ENCODE measurements at places on chromosomes 16 and 17. TPM values are rescaled to one million over a fixed set of nuclear protein-coding genes. Genes with fewer than 3 reads are reported as not detected.

- peaks cover 20% of the 10 kb centered on the region for H3K36me3 ChIP-seq
- H3K4me3 ChIP-seq, result no peak overlapping the region
- no peaks in the 10 kb centered on the region for H3K27me3 ChIP-seq
Observed at GRCh38 chr17:29905086-29905878, 24.7 kb downstream of the SSH2 start.

- DNase-seq, result no peak
- H3K36me3 ChIP-seq, result no peaks in the 10 kb centered on the region
- peak overlapping the region; percentile 70 for H3K4me3 ChIP-seq
- H3K27ac ChIP-seq, result peak overlapping the region; percentile 81
- peaks cover 21% of the 10 kb centered on the region for H3K4me1 ChIP-seq
- H3K27me3 ChIP-seq, result peaks cover 10% of the 10 kb centered on the region
Observed at GRCh38 chr16:68470461-68471150, 22.3 kb upstream of the SMPD3 start.

- no peak overlapping the region for H3K4me3 ChIP-seq
- peaks cover 20% of the 10 kb centered on the region for H3K4me1 ChIP-seq
- H3K36me3 ChIP-seq, result peaks cover 4% of the 10 kb centered on the region
- peak overlapping the region; percentile 84 for H3K27ac ChIP-seq
- H3K27me3 ChIP-seq, result no peaks in the 10 kb centered on the region
Observed at GRCh38 chr16:19805459-19806162, 79.0 kb downstream of the GPRC5B start.

DNA sequence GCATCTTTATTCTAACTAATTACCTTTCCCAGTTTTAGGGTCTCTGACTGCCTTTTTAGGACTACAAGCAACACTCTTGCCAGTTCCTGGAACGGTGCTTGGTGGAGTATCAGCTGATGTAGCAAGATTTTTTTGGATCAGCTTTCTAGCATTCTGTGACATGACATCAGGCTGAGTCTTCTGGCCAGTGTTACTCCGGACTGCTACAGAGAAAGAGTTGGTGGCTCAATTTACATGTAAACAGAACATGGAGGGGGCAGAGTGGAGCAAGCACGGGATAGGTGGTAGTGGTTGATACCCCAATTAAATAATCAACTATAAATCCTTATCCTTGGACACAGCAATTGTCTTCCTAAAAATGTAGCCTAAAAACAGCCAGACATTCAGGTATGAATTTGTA, 10.6 kb upstream of the ARL6IP1 start:
- H3K4me3 ChIP-seq, result no peak overlapping the region
- H3K27ac ChIP-seq, result no peak overlapping the region
- H3K4me1 ChIP-seq, result no peaks in the 10 kb centered on the region
- DNase-seq, result no peak

DNA sequence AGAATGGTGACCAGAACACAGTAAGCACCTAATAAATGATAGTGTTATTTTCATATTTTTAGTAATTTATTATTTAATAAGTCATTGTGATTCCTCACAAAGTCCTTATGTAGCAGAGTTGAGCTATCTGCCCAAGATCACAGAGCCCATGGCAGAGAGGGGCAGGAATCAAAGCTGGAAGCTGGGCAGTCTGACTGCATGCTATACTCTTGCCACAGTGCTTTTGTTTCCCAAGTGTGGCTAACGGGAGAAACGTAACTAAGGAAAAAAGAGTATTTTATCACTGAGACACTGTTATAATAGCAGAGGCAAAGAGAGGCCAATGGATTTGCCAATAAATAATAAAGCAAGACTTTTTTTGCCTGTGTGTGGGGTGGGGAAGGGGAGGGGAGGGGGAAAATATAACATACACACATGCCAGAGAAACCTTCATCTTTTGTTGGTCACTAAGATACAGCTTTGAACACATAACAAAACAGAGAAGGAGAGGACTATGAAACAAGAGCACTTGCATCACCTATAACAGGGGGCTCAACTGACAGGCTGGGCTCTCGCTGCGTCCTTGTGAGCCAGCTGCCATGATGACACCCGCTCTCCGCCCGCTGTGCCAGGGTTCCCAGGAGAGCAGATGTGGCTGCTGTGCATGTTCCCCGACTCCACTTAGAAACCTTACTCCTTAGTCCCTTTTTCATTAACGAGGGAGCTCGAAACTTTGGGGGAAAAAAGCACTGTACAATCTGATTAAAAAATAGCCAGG, 10.1 kb downstream of the CSNK2A2 start:
- H3K27ac ChIP-seq, result no peak overlapping the region
- H3K27me3 ChIP-seq, result no peaks in the 10 kb centered on the region
- peaks cover 20% of the 10 kb centered on the region for H3K4me1 ChIP-seq
- no peak overlapping the region for H3K4me3 ChIP-seq
- DNase-seq, result no peak

Gene CETP
- not detected for total RNA-seq

DNA sequence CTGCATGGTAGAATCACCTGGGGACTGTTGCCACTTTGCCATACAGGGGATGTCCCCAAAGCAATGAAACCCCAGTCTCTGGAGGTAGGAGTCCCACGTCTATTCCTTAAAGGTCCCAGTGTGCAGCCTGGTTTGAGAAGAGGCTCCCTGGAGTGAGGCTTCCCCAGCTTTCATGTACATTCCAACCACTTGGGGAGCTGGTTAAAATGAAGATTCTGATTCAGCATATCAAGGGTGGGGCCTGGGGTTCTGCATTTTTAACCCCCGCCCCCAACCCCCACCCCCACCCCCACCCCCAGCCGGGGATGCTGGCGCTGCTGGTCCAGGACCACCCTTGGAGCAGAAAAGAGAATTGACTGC, 241.2 kb downstream of the FOXL1 start:
- H3K4me1 ChIP-seq, result no peaks in the 10 kb centered on the region
- H3K36me3 ChIP-seq, result no peaks in the 10 kb centered on the region
- no peak for DNase-seq
- no peak overlapping the region for H3K4me3 ChIP-seq

Gene NLRC3
- 19.1 TPM for total RNA-seq

DNA sequence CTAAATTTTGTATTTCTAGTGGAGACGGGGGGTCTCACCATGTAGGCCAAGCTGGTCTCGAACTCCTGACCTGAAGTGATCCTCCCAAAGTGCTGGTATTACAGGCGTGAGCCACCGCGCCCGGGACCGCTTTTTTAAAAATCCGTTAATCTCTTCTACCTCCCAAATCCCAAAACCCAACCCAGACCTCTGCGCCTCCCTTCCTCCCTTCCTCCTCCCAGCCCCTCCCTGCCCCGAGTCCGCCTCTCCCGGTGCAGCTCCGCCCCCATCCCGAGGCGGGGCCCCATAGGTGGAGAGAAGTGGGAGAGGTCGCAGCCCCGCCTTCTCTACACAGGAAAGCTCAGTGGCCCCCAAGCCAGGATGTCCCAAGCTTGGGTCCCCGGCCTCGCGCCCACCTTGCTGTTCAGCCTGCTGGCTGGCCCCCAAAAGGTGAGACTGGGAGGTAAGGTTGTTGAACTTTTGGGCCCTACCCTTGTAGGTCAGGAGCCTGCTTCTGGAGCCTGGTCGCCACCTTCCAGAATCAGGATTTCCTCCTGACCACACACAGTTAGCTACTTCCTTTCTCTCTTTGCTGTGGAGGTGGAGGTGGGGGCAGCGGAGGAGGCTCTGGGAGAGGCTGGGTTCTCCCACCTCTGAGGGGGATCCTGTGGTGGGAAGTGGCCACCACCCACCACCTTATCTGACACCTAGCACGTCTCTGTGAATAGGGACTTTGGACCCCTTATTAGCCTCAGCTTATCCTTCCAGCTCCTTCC, at the start of gene TMEM92:
TSS of gene TMEM92 (plus strand) at position 325 of the 755 bp plus-strand sequence. CDS start at position 361, 36 bp downstream.
- H3K4me3 ChIP-seq, result peak within 1 kb of the TSS; percentile 60
- peak; percentile 77 for DNase-seq
- no peaks in the 10 kb centered on the region for H3K36me3 ChIP-seq
- H3K27ac ChIP-seq, result no peak within 1 kb of the TSS

DNA sequence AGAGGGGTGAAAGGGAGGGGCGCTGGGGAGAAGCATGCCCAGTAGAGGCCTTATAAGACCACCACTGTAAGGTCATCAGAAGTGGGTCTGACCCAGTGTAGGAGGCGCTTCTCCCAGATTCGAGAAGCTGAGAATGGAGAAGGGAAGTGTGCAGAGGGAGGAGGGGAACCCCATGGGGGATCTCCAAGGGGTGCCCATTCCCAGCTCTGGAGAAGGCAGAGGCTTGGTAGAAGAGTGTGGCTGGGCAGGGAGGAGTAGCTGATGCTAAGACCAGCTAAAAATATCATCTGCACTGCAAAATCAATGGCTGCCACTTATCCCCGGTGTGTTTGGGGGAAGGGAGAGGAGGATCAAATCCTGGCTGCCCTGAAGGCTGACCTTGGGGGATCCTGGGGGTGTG, 7.2 kb downstream of the NGFR start:
- no peak overlapping the region for H3K27ac ChIP-seq
- H3K4me1 ChIP-seq, result peaks cover 2% of the 10 kb centered on the region
- peaks cover 53% of the 10 kb centered on the region for H3K27me3 ChIP-seq
- H3K36me3 ChIP-seq, result no peaks in the 10 kb centered on the region
- no peak overlapping the region for H3K4me3 ChIP-seq

Gene VASN
- 0.16 TPM for total RNA-seq

- no peak for DNase-seq
- peaks cover 40% of the 10 kb centered on the region for H3K36me3 ChIP-seq
- no peaks in the 10 kb centered on the region for H3K27me3 ChIP-seq
- peaks cover 4% of the 10 kb centered on the region for H3K4me1 ChIP-seq
- no peak overlapping the region for H3K27ac ChIP-seq
Observed at GRCh38 chr17:2438823-2439222, 38.0 kb upstream of the MNT start.

DNA sequence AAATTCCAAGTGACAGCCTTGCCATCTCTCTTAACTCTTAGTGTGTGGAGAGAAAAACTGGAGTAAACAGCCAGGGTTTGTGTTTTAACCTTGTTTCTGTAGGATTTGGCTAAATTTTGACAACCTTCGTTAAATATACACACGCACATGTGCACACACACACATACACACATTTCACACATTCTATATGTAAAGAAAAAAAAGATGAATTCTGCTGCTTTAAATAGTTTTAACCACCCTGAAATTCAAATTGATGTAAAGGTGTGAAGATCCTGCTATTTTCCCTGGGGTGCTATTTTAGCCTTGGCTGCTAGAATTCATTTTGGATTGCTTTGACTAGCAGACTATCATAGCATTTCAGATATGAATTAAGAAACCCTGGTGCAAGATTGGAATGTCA, 191.9 kb downstream of the FTO start:
- DNase-seq, result no peak
- H3K27ac ChIP-seq, result no peak overlapping the region
- H3K36me3 ChIP-seq, result peaks cover 2% of the 10 kb centered on the region
- peaks cover 34% of the 10 kb centered on the region for H3K4me1 ChIP-seq

DNA sequence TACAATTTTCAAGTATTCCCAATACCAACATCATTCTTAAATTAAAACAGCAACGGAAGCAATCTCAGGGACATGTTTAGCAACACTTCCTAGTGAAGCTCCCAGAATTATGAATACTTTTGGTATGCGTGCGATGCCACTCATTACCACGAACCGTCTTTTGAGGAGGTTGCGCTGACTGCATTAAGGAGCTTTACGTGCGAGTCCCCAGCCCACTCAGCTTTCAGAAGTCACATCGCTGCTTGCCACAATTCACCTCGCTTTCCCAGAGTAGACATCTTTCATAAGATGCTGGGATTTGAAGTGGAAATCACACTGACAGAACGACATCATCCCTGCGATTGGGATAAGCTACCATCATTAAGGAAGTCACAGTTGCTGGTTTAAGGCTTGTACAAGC, 441.6 kb upstream of the HSBP1 start:
- H3K4me1 ChIP-seq, result no peaks in the 10 kb centered on the region
- no peak for DNase-seq
- no peaks in the 10 kb centered on the region for H3K36me3 ChIP-seq
- no peaks in the 10 kb centered on the region for H3K27me3 ChIP-seq

GRCh38 chr16:12721841-12722421, 81.8 kb downstream of the CPPED1 start:
- H3K4me3 ChIP-seq, result no peak overlapping the region
- no peak overlapping the region for H3K27ac ChIP-seq
- no peaks in the 10 kb centered on the region for H3K27me3 ChIP-seq
- H3K36me3 ChIP-seq, result peaks cover 2% of the 10 kb centered on the region
- DNase-seq, result no peak

- peak; percentile 97 for DNase-seq
- H3K27me3 ChIP-seq, result no peaks in the 10 kb centered on the region
- peak overlapping the region; percentile 97 for H3K27ac ChIP-seq
- H3K4me1 ChIP-seq, result peaks cover 44% of the 10 kb centered on the region
- H3K4me3 ChIP-seq, result peak overlapping the region; percentile 93
- peaks cover 46% of the 10 kb centered on the region for H3K36me3 ChIP-seq
Observed at GRCh38 chr17:77088455-77089123, 52.2 kb upstream of the SEC14L1 start.

- H3K4me1 ChIP-seq, result peaks cover 2% of the 10 kb centered on the region
- no peak overlapping the region for H3K27ac ChIP-seq
- no peaks in the 10 kb centered on the region for H3K27me3 ChIP-seq
Observed at GRCh38 chr16:78118469-78119025, 19.1 kb downstream of the WWOX start.

DNA sequence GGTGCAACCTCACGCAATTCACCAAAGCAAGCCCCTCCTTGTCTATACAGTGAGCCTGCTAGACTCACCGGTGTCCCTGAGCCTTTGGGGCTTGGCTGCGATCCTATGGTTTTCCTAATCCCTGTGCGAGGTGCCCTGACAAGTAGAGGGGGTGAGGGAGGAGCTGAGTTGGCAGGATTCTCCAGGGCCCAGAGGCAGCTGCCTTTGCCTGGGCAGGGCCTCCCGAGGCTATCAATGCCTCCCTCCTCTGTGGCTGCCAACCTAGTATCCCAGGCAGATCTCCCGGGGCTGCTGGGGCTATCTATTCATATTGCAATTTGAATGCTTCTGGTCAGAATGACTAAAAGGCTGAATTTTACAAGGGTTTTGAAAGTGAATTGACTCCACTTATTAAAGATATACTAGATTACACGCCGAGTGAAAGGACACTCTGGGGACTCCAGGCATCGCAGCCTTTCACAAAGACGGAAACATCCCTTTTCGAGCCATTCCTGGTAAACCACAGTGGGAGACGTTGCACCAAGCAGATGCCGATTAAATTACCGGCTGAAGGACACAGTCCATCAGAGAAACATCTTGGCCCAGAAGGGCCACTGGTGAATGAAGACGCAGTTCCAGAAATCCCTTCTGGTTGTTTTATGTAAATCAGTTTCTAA, 11.3 kb upstream of the PITPNM3 start:
- peaks cover 2% of the 10 kb centered on the region for H3K4me1 ChIP-seq
- no peak overlapping the region for H3K4me3 ChIP-seq
- no peaks in the 10 kb centered on the region for H3K36me3 ChIP-seq
- H3K27me3 ChIP-seq, result peaks cover 5% of the 10 kb centered on the region

GRCh38 chr16:3938471-3938842, 57.9 kb upstream of the CREBBP start:
- H3K27ac ChIP-seq, result no peak overlapping the region
- peak overlapping the region; percentile 23 for H3K4me3 ChIP-seq
- H3K36me3 ChIP-seq, result no peaks in the 10 kb centered on the region
- peaks cover 5% of the 10 kb centered on the region for H3K27me3 ChIP-seq

All from activated CD4-positive, alpha-beta T cell treated with anti-CD3 and anti-CD28 coated beads, Interleukin-2, amount 10 ng/mL, durations not matched to agents 24 days and 14 days (primary cell).